ENCODE measurements at places on chromosomes 3 and 15.

DNA sequence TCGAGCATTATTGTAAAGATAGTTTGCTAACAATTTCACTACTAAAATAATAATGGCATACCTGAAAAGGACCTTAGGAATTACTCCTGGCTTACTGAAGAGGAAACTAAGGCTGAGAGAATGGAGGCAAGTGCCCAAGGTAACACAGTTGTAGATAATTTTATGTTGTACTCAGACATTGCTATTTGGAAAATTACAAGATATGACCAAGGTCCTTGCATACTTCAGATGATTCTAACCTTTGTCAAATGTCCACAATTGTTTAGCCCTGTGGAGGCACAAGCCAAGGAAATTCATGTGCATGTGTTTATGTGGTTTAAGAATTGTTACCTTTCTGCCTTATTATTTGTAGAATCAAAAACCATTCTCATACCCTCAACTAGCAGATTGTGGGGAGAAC is 105.7 kb downstream of the TUSC7 start:
- no peak for DNase-seq

GRCh38 chr15:88982946-88983342 is 69.8 kb upstream of the MFGE8 start:
- DNase-seq = no peak

DNA sequence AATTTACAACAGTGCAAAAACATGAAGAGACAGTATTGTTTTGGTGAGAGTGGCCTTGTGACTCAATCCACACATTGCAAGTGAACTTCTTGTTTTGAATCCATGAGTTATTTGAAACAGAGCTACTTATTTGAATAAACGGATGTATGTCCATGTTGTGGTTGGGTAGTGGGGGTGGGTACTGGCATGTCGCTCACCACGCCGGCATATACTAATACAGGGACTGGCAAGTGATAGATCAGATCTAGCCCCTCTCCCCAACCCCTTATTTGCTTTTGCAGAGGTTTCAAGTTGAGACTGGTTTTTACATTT is 83.8 kb downstream of the EDEM1 start:
- DNase-seq = no peak

DNA sequence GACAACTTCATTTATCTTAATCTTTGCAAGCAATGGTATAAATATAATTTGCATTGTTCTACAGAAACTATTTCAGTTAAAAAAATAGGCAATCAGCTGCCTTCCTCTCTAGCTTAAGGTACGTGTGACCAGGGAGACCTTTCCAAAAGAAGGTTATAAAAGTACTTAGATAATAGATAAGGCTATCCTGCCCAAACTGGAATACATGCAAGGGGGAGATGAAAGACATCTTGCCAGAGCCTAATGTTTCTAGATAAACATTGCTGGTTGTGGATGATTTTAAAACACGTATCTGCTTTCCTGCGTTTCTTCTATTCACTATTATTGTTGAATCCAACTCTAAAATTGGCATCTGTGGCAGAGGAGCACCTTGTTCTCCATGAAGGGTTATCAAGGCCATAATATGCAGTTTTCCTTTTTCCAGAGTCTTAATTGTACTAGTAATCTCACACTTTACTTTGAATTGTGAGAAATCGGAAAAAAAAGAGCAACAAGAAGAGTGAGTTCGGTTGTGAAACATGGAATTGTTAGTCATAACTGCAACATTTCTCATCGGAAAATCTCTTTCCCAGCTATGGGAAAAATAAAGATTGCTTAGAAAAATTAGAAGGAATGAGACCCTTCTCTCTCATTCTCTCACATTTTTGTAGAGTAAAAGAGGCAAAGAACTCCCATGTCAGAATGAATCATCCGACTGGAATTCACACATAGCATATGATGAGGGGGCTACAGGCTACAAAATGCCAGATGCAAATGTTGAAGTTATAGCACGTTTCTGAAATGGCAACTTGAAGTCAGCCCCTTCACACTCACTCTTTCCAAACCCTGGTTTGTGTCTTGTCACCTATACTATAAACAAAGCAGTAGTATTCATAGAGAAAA is 936.1 kb upstream of the NR2F2 start:
- DNase-seq = no peak

- DNase-seq = no peak
Observed at GRCh38 chr3:58022490-58022889, 14.3 kb downstream of the FLNB start.
